ENCODE measurements at places on chromosomes 6 and 20. TPM values are rescaled to one million over a fixed set of nuclear protein-coding genes. Genes with fewer than 3 reads are reported as not detected.
A peak's percentile ranks its signal among the peaks of the same experiment; 100 is the strongest.

DNA sequence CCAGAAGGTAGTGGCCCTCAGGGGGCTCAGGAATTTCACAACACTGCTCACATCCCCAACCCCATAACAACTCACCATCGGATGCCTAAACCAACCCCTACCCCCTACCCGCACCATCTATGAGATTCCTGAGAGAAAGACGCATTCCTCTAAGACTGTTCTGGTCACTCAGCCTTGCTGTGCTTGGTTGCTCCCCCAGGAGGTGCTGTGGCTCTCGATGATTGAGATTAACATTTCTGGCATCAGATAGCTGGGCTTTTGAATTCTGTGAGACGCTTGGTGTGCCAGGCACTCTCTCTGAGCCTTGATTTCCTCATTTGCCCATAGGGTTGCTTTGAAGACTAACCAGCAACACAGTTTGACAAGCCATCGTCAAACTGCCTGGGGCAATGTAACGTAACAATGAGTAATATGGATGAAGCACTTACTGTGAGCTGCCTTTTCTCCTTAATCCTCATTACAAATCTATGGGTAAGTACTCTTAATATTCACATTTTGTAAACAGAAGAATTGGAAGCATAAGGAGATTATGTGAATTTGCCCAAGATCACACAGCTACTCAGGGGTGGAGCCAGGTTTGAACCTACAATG is 978 bp downstream of the WFDC6 start:
- DNase-seq: no peak

DNA sequence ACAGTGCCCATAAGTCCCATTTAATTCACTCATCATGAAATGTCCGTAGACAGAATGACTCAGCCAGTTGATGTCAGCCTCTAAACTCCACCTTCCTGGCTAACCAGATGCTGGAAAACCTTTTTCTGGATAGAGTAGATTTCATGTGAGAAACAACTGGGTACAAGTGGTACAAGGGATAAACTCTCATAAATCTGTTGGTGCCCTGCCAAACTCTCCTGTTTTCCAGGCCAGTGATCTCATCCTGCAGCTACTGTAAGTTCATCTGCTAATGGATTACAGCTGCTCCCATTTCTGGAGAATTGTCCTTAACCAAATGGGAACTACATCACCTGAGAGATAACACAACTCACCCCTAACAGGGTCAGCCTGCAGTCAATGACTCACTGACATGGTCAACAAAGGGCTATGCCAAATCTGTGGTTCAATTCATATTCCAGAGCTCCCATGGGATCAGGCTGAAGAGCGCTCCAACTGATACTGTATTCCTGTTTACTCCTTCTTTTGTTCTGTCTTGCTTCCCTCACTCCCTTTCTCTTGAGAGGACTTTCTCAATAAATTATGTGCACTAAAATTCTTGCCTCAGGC is 210.1 kb upstream of the HDDC2 start:
- DNase-seq: no peak

GRCh38 chr6:6614096-6614982 is 25.8 kb downstream of the LY86 start:
- DNase-seq: no peak

GRCh38 chr6:13924949-13925881 is at the start of gene RNF182:
Gene RNF182, plus strand, starts transcription at chr6:13924952. Its CDS starts 52,168 bp downstream, at chr6:13977120.
- no peak for DNase-seq

DNA sequence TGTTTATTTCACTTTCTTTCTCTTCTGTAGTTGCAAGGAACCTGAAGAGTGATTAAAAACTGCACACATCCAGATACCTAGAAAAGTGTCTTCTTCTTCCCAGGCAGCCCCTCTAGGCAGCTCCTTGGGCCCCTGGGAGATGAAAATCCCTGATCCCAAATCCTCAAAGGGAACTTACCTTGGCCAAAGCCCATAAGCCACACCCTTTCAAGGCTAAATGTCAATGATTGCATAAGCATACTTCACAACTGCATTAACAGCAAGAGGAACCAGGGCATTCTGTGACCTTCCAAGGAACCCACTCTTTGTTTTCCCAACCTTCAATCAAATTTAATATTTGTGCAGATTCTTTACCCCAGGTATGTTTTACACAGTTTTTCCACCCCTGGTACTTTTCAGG is 4.4 kb upstream of the HMGN3 start:
- DNase-seq: no peak

GRCh38 chr6:103101267-103101666 is 1707.8 kb downstream of the GRIK2 start:
- no peak for DNase-seq

- no peak for DNase-seq
Observed at GRCh38 chr20:10741060-10741459, 67.3 kb upstream of the JAG1 start.

- no peak for DNase-seq
Observed at GRCh38 chr6:149261364-149262040, 56.0 kb upstream of the TAB2 start.

DNA sequence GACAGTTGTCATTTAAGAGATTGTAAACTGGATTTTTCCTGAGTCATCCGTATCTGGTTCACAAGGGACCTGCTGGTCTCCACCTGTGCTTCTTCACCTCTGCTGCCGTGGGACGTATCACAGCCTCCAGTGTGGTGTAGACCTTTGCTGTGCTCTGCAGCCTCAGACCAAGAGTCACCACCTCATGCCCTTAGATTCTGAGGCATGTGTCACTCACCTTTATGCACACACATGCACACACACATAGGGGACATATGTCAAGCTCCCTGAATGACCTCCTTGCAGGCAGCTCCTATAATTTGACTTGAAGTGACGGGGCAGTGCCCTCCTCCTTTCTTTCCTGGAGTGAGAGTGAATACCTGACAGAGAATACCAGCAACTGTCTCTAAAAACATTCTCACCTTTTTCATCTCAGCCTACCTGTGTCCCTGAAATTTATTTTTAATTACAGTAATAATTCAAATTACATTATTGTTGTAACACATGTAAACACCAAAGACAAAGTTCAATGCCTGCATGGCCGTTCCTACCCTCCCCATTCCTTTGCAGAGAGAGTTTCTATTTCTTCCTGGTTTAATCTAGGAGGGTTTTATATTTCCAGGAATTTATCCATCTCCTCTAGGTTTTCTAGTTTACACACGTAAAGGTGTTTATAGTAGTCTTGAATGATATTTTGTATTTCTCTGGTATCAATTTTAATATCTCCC is 3.5 kb downstream of the SLC17A4 start:
- no peak for DNase-seq

DNA sequence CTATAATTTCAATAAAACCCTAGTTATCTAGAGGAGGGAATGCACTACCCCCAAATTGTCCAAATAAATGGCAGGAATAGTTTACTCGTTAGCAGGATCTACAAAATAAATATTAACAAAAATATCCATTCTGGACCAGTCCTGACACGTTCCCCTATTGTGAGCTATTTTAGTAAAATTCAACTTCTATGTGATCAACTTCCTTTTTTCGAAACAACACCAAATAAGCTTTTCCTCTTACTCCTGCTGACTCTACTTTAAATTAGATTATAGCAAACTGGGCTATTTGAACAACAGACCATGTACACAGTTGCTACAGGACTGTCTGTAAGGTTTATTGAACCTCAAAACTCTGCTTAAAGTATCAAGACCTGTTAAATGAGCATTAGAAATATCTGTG is 154.3 kb downstream of the IPCEF1 start:
- DNase-seq: no peak

DNA sequence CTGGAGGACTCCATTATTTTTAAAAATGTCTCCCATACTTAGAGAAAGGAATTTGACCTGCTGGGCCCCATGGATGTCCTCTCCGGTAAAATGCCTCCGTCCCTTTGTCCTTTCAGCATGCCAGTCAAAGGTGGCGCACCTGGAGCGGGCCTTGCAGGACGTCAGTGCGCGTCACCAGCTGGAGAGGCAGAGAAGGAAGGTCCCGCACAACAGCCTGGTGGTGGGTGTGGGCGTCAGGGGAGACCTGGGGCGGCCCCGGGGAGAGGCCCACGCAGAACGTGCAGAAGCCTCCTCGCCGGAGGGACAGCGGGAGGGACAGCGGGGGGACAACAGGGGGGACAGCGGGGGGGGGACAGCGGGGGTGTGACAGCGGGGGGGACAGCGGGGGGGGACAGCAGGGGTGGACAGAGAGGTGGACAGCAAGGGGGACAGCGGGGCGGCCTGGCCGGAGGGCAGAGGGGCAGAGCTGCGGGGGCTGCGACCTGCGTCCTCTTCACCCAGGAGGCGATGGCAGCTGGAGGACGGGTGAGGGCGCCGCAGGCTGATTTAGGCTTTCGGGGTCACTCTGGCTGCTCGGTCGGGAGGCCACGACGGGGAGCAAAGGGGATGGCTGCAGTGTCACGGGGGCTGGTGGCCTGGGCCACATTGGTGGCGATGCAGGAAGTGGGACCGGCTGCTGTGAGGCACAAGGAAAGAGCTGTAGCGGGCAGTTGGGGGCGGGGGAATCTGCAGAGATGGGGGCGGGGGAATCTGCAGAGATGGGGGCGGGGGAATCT is 859 bp upstream of the KIF25 start:
- DNase-seq: no peak

DNA sequence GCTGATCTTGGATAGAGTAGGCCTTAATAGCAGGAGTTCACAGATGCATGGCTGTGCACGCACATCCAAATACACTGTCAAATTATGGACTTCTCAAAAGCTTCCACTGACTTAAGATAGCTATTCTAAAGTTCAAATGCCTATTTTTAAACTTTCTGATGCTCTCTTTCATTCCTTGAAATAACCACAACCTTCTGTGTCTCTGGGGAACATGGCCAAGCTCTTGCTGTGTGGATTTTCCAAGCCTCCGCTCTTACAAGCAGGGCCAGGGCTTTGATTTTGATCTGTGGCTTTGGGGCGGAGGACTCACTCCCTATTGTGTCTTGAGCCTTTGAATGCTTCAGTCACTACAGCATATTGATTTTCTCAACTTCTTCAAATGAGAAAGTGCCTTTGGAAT is 35.7 kb upstream of the SNRPB2 start:
- no peak for DNase-seq

DNA sequence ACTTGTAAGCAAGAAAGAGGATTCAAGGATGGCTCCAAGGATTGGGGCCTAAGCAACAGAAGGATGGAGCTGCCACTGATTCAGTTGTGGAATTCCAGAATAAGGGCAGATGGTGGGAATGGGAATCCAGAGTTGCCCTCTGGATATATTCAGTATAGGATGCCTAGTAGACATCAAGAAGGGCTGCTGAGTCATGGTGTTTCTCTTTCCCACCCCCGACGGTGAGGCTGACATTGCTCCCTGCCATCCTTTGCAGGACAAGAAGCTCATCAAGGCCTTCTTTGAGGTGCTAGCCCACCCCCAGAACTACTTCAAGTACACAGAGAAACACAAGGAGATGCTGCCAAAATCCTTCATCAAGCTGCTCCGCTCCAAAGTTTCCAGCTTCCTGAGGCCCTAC is 11.2 kb upstream of the ZNF76 start:
- DNase-seq: no peak

DNA sequence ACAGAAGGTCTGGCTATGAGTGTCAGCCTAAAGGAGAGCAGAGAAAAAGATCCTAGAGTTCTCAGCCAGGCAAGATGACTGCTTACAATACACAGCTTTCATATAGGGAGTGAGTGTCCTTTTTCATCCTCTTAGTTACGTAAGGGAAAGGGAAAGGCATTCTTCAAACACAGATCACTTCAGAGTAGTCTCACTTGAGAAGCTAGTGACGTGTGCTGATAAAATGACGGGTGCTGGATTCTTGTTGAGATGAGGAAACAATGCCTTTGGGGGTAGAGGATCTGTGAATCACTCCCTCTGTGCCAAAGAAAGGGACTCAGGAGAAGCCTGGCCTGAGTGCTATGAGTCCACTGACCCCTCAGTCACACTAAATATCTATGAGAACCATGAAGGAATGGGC is 117.3 kb downstream of the QRSL1 start:
- no peak for DNase-seq

DNA sequence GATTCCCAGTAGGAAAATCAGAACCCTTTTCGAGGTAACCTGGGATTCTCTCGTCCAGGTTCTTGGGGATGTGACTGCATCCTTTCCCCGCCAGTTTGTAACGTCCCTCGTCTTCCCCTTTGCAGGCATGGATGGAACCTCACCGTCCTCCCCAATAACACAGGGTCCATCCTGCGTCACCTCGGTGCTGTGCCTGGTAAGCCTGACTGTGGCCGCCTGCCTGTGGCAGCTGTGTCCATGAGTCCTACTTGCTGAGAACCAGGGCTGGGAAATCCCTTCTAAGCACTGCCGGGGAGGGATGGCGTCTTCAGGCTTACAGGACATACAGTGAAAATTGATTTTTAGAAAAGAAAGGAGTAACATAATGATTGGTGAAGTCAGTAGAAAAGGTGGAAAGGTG is 155.6 kb downstream of the DTNBP1 start:
- DNase-seq: no peak

GRCh38 chr6:169959136-169960002 is 207.9 kb downstream of the ERMARD start:
- no peak for DNase-seq

- DNase-seq: no peak
Observed at GRCh38 chr6:45946352-45946751, 69.3 kb downstream of the CLIC5 start.

GRCh38 chr6:89154131-89154530 is 8.3 kb downstream of the PM20D2 start:
- no peak for DNase-seq

GRCh38 chr6:83192871-83193746 is at the start of the genes PGM3 and RWDD2A:
Gene PGM3, minus strand, starts transcription at chr6:83193265. Its CDS starts 2,253 bp downstream, at chr6:83191012.
Gene RWDD2A, plus strand, starts transcription at chr6:83193357. Its CDS starts 1,095 bp downstream, at chr6:83194452.
- DNase-seq: peak; percentile 86

GRCh38 chr6:104983776-104984175 is 26.9 kb downstream of the LIN28B start:
- DNase-seq: no peak

DNA sequence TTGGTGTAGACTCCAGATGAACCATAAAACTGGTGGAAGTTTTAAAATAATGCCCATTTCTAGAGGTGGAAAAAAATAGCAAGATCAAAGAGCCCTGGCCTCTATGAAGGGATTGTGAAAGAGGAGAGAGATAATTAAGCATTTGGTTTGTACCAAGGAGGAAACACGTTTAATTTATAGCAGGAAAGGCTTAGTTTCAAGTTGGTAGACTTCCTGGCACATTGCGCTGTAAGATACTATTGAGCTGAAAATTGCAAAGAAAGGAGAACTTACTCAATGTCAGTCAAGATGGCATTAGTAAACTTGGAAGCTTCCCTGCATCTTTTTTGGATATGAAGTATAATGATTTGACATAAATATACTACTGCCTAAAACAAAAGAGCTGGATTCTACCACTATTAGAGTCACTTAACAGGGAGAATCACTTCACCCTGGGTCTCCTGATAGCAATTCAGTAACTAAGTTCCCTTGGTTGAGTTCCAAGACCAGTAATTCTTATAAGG is 24.4 kb downstream of the MARCKS start:
- DNase-seq: no peak

GRCh38 chr6:108156938-108157233 is 8.9 kb upstream of the NR2E1 start:
- DNase-seq: no peak

GRCh38 chr6:35018746-35019145 is 122.4 kb downstream of the TCP11 start:
- no peak for DNase-seq

GRCh38 chr20:46350201-46350985 is 42.1 kb upstream of the CDH22 start:
- DNase-seq: no peak

PRSS16 gene
- total RNA-seq: 0.32 TPM

SNAP91 gene
- total RNA-seq: not detected

GTSF1L gene
- total RNA-seq: not detected

CEP162 gene
- total RNA-seq: 4.3 TPM

WFDC12 gene
- total RNA-seq: not detected

LPA gene
- total RNA-seq: not detected

ULBP3 gene
- 0.40 TPM for total RNA-seq

LKAAEAR1 gene
- total RNA-seq: 0.38 TPM

CST4 gene
- total RNA-seq: not detected

BPIFB2 gene
- not detected for total RNA-seq

C20orf204 gene
- total RNA-seq: 2.6 TPM

TMC2 gene
- total RNA-seq: not detected

TGM3 gene
- not detected for total RNA-seq

GPX5 gene
- not detected for total RNA-seq
